ENCODE measurements at places on chromosomes 6 and 20.

DNA sequence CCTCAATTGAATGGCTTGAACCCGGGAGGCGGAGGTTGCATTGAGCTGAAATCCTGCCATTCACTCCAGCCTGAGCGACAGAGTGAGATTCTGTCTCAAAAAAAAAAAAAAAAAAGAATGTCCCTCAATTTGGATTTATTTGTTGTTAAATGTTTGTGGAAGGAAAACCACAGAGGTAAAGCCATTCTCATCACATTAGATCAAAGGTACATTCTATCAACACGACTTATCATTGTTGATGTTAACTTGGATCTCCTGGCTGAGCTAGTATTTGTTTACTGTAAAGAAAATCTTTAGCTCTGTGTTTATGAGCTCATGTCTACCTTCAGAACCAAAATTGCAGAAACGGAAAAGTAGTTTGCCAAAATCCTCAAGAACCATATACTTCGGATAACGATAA is 91.4 kb upstream of the SALL4 start:
- no peak for DNase-seq

- no peak for DNase-seq
Observed at GRCh38 chr20:16284385-16285100, 288.7 kb downstream of the KIF16B start.

DNA sequence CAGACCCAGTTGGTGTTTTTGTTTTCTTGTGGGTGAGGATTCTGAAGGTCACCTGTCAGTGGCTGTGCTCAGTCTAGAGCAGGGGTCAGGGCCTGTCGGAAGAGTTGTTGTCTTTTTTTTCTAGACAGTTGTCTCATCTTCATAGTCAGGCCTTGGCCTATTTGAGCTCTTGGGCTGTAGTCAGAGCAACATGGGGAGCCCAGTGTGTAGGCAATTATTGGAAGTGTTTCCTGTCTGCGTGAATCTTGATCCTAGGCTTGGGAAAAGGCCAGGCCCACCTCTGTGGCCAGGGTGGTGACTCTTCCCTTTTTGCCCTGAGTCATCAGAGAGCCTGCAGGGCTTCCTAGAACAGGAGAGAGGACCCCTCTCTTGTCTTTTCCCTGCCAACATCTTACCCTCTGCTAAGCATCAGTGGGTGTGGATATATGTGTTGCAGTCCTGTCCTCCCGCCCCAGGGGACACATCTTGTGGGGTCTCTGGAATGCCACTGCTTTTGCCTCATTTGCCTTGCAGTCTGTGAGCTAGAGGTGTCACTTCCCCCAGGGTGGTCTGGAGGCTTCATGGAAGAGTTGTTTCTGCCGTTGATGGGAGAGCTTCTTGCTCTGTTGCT is 11.4 kb downstream of the TJAP1 start:
- DNase-seq, result peak; percentile 44

DNA sequence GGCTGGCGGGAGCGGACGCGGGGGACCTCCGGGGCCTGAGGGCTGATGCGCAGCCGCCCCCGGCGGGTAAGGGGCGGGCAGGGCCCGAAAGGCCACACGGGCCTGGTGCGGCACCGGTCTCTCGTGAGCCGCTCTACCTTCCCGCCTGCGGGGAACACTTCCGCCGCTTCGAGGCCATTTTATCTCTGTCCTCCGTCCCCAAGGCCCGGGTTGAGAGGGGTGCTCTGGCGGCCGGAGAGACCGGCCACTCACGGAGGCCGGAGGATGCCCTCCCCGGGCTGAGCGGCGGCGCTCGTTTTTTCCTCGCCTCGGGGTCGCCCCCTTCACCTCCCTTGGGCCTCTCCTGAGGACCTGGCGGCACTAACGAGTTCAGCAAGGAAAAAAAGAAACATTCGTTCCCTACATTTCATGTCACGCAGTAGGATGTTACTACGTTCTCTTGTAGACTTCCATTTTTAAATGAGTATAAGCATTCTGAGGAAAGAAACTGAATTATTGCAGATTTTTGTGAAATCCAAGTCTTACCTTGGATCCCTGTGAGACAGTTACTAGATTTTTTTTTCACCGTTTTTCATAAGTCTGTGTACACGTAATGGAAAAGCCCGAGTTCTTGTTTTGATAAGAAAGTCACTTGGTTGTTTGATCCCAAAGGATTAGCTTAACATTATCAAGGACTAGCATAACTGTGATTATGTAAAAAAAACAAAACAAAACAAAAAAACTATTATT is 575 bp downstream of the WTAP start:
- DNase-seq, result peak; percentile 14

- DNase-seq, result no peak
Observed at GRCh38 chr20:57496592-57496991, 28.3 kb downstream of the CTCFL start.

All from fibroblast of upper back skin (primary cell).